Right renal cortex interstitium (tissue), 3 donors: ENCODE measurements at places on chromosomes 3 and 15. TPM values are rescaled to one million over a fixed set of nuclear protein-coding genes. Genes with fewer than 3 reads are reported as not detected.

- DNase-seq, result no peak
These were observed 9.8 kb downstream of the CCR4 start for GRCh38 chr3:32961189-32961715.

- no peak for DNase-seq
These were observed 58.7 kb upstream of the ACAN start for GRCh38 chr15:88744548-88745020.

- DNase-seq, result no peak
These were observed 108.4 kb downstream of the LSM3 start for GRCh38 chr3:14286887-14287500.

DNA sequence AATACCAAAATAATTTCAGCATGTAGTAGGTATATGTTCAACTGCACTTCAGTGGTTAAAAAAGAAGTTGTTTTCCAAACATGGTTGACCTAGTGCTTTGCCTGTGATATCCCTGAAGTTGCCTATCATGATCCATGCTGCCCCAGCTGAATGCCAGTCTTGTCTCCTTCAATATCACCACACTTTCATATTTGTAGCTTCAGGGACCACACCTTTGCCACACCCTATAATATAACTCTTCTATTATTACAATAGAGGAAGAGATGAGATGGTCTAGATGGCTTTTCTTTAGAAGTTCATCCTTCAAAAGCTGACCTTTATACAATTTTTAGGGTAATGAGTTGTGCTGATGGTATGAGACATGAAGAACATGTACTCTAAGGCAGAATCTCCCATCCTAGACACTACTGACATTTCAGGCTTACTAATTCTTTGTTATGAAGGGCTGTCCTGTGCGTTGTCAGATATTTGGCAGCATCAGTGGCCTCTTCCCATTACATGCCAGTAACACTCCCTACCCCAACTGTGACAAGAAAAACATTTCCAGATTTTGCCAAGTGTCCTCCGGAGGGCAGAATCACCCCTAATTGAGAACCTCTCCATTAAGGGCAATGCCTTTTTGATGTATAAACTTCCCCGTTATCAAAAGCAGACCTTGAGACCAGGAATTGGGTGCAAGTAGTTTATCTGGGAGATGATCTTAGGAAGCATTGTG lies 76.2 kb upstream of the PLCL2 start:
- DNase-seq, result no peak

- no peak for DNase-seq
These were observed 3.8 kb downstream of the SHOX2 start for GRCh38 chr3:158102242-158103080.

DNA sequence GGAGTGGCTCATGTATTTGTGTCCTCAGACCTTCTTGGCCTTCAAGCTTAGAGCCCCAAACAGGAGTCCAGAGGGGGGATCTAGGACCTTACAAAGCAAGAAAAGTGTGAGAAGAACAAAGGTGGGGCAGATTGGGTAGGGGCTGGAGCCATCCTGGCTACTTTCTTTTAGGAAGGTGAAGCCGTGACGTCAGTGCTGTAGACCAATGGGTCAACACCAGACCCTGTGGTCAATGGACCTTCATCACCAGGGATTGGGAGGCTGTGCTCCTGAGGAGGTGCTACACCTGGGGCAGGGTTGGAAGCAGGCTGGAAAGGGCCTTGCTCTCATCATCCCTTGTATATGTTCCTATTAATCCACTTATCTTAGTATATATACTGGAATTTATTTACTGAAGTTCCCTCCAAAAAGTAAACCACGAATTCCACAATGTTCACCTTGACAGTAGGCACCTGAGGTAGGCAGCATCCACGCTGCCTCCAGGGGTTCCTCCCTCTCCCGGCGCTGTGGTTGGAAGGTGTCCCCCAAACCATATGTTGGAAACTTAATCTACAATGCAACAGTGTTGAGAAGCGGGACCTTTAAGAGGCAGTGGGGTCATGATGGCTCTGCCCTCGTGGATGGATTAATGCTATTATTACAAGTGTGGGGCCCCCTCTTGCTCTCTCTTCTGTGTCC lies 21.4 kb upstream of the MCCC1 start:
- DNase-seq, result no peak

DNA sequence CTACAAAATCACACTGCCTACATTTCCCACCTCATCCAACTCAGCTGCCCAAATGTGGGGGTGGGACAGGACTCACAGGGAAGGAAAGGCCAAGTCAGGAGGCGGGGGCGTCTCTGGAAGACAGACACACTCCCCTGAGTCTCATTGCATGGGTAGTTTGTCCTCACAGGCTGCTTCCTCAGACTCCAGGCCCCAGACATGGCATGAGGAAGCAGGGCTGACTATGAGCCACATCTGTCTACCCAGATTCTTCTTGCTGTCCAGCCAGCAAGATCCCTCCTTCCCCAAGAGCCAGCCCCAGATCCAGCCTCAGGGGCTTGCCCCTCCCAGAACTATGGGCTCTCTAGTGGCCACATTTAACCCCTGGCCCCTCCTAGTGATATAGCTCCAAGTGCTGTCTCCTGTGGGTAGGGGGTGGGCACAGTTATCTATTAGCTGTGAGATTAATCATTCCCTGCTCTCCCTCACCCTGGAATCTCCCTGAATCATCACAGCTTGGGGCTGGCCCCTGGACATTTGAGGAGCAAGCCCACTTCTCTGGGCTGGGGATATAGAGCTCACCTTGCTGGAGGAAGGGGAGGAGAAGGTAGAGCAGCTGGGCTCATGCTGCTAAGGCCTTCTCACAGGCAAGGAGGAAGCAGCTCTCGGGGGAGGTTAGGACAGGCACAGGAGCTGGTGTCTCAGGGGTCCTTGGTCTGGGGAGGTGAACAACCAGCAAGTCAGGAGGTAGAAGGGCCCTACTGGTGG lies 2.1 kb upstream of the CCDC33 start:
- no peak for DNase-seq

DNA sequence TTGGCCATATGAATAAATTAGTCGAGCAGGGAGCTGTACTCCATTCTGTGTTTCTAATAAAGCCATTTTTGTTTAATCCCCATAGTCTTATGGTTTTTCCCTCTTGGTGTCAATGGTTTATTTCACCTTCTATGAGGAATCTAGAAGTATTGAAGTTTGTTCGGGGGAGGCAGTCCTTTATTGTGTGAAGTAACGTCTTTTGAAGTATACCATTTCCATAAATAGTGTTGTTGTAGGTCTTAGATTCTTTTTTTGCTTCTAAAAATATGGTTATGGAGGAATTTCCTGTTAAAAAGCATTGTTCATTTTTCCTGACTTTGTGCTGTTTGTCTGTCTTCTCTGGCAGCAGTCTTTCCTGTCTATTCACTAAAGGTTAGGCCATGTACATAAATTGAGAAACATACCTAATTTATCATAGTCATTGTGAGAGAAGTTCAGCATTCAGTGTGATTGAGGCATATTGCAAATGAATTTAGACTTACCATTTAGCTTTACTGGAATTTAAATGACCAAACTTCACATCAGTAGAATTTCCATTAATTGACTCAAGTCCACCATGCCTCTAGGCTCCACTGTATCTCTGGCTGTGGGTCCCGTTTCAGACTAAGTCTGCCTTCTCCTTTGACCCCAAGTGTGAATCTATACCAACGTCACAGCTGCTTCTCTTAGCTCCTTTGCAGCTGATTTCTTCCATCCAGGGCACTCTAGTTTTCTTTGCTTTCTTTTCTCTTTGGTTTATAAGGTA lies 37.3 kb downstream of the YEATS2 start:
- no peak for DNase-seq

DNA sequence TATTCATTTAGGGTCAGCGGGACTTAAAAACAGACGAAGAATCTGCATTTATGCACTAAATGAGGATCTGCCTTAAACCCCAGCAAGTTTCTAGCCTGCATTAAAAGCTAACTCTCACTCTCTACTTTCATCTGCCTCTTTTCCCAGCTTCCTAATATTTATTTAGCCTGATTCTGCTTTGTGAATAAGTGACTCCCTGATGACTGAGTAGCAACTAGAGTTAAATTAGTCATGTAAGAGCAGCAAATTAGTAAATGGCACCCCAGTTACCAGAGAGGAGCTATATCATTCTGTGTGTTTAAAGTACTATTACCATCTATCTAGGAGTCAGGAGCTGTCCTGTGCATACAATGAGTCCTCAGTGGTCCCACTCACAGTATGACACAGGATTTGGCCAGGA lies 391.0 kb upstream of the RORA start:
- no peak for DNase-seq

DNA sequence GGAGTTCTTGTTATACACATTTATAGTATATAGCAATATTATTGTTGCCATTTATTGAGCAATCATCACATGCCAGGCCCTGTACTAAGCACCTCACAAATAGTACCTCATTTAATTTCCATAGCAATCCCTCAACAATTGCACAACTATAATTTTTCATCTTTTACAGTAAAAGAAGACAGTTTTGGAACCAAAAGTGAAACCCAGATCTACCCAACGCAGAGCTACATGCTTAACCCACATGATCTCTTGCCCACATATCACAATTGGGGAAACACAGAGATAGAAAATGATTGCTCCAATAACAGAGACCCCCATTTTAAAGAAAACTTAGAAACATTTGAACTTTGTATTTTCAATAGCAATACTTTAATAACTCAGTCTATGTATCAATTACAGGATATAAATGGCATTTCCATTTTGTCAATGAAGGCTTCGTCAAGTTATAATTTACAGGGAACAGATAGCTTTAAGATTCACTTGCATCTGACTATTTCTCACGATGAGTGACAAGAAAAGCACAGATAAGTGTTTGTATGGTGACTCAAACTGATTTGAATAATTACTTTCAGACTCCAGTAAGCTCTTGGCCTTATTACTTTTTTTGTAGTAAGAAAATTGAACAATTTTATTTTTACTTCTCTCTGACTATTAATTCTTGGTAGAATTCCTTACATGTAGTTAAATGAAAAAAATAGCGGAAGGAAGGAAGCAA lies 38.7 kb upstream of the CCDC50 start:
- DNase-seq, result no peak

- no peak for DNase-seq
These were observed 229.7 kb upstream of the ICE2 start for GRCh38 chr15:60708684-60709083.

DNA sequence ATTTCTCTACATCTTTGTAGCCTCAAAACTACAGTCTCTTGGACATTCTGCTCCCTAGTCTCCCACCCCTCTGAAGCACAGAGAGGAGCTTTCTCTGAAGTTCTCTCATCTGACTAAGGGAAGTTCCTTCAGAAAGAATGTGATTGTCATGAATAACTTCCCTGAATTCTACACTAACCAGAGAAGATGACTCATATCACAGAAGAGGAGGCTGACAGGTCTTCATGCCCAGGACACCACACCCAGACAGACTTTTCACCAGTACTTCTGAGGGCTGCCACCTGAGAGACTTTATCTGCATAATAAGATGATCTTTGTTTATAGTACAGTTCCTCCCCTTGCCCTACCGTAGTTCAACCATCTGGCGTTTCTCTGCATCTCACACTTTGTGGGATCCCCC lies 52.8 kb downstream of the CDIN1 start:
- DNase-seq, result no peak

GRCh38 chr3:106428565-106428994 lies 559.8 kb upstream of the CBLB start:
- no peak for DNase-seq

DNA sequence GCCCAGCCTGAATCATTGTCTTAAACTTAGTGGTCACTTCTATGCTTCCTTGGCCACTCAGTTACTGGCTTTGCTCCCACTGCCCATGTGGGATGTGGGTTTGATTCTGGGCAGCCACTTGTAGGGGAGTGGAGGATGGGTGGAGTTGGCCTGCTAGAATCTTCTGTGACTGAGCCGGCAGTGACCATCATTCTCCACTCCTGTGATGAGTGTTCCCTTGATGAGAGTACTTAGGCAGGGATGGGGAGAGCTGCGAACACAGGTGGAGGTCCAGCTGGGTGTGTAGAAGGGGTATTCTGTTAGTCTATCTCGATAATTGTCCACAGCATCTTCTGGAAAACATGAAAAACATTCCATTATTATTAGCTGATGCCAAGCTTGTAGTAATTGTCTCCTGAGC lies 8.0 kb downstream of the TM6SF1 start:
- DNase-seq, result no peak

- DNase-seq, result no peak
These were observed 75.6 kb downstream of the UBP1 start for GRCh38 chr3:33364531-33365128.

GRCh38 chr3:171944118-171945016 lies 95.0 kb upstream of the FNDC3B start:
- DNase-seq, result no peak

GRCh38 chr3:56817646-56818045 lies 15.9 kb upstream of the ARHGEF3 start:
- no peak for DNase-seq

- no peak for DNase-seq
These were observed 44.5 kb downstream of the ATP6V1A start for GRCh38 chr3:113791381-113791780.

DNA sequence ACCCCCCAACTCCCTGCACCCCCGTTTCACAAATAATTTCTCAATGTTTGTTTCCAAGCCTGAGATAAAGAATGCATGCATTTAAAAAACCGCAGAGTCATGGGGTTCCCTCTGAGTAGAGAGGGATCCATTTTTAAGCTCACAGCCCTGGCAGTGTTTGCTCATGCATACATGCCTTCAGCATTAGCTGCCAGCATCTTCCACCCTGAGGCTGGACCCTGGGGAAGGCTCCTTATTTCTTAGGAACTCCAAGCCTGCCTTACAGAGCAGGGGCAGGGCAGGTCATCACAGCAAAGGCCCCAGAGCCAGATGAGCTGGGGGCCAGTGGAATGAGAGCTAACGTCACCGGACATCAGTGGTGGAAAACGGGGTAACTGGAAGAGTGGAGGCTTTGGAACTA lies 31.3 kb downstream of the TLE3 start:
- DNase-seq, result no peak

DNA sequence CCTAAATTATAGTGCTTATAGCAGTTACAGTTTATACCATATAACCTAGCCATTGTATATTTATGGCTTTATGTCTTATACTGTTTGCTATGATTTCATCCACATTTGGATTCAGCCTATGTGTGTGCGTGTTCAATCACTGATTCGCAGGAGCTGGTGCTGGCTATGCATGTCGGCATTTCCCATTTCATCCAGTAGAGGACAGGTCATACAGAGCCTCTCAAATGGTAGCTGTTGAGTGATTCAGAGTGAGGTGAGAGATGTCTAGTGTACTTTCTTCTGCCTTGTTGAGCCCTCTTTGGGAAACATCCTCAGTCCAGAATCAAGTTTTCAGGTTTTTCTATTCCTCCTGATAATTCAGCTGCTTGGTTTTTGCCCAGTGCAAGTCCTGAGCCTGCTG lies 76.1 kb downstream of the FRMD4B start:
- no peak for DNase-seq

- no peak for DNase-seq
These were observed 296.6 kb downstream of the NR2F2 start for GRCh38 chr15:96627031-96627568.

GRCh38 chr3:187982142-187982541 lies 171.8 kb upstream of the LPP start:
- DNase-seq, result no peak

Gene ANKRD34C
- 0.10 TPM for polyA plus RNA-seq

Gene CHL1
- polyA plus RNA-seq, result 20.4 TPM

Gene CHRNB4
- polyA plus RNA-seq, result 2.9 TPM

Gene MKRN3
- 1.9 TPM for polyA plus RNA-seq

Gene PLCL2
- 16.0 TPM for polyA plus RNA-seq

Gene PYGO1
- polyA plus RNA-seq, result 15.4 TPM

Gene USP4
- polyA plus RNA-seq, result 61.6 TPM

Gene DUOXA2
- not detected for polyA plus RNA-seq

Gene PXYLP1
- polyA plus RNA-seq, result 41.8 TPM

Gene C15orf61
- 6.6 TPM for polyA plus RNA-seq

Gene TMEM207
- polyA plus RNA-seq, result 21.4 TPM

Gene HAPLN3
- 2.2 TPM for polyA plus RNA-seq

Gene NPAP1
- 0.17 TPM for polyA plus RNA-seq

Gene LMAN1L
- not detected for polyA plus RNA-seq

Gene GRIP2
- 0.90 TPM for polyA plus RNA-seq
